ENCODE measurements at places on chromosomes 1 and 21. TPM values are rescaled to one million over a fixed set of nuclear protein-coding genes. Genes with fewer than 3 reads are reported as not detected.

The LRRC3 gene
- 2.8 TPM for total RNA-seq

The E2F2 gene
- 22.1 TPM for total RNA-seq

The IL23R gene
- 16.8 TPM for total RNA-seq

The GPR37L1 gene
- total RNA-seq: not detected

The AGMAT gene
- 13.9 TPM for total RNA-seq

The XCL2 gene
- 0.75 TPM for total RNA-seq

The UTS2 gene
- not detected for total RNA-seq

The TATDN3 gene
- total RNA-seq: 20.7 TPM

The CTTNBP2NL gene
- 5.9 TPM for total RNA-seq

The EPHA8 gene
- not detected for total RNA-seq
